A673 (cell line): ENCODE measurements at places on chromosomes 7 and 10.

DNA sequence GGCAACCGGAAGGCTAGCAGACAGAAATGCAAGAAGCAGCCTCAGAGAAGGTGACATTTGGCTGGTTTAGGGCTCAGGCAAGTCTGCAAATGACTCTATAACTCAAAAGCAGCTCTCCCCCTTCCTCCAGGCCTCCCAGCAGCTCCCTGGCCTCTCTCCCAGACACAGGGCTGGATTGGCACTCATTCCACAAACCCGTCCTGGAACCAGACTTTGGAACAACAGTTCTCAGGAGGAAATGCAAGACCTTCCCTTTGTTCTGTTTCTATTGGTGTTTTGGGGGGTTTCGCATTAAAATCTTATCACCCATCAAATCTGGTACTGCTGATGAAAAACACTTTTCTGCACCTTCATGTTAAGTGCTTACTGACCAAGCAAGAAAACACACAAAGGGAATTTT, 40.3 kb upstream of the EFCAB10 start:
- DNase-seq = no peak

DNA sequence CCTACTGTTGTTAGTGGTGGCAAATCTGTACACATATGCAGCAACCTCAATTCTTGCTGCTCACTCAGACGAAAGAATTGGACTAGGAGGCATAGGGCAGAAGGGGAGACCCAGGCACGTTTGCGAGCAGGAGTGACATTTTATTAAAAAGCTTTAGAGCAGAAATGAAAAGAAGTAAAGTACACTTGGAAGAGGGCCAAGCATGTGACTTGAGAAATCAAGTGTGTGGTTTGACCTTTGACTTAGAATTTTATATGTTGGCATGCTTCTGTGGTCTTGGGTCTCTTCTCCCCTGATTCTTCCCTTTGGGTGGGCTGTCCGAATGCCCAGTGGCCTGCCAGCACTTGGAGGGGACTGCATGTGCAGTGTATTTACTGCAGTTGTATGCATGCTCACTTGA, 205.5 kb upstream of the SEMA3D start:
- DNase-seq = no peak

DNA sequence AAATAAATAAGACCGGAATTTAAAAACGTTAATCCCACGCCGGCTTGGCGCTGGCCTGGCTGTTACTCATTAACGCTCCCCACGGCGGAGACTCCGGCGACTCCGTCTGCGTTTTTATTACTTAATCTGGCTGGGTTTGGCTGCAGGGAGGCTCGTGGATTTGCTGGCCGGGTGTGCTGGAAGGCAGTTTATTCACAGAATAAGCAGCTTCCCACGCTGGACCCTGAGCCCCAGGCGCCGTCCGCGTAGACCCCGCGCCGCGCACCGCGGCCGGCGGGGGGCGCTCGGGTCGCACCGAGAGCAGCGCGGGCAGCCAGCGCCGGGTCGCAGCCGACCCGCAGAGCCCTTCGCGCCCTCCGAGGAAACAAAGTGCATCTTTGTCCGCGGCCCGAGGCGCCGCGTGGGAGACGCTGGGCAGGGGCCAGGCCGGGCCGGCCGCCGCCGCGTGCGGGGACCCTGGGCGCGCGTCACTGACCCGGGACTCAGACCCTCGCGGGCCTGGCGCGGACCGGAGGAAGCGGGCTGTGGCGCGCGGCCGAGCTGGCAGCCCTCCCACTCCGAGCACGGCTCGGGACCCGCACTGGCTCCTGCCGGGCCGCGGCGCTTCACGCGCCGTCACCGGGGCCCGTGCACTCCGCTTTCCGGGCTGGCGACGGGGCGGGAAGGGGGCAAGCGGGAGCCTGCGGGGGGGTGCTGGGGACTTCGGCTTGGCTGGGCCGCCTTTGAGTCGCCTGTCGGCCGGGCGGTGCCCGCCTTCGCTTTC, 587 bp upstream of the GRK5 start:
- peak; percentile 88 for DNase-seq

DNA sequence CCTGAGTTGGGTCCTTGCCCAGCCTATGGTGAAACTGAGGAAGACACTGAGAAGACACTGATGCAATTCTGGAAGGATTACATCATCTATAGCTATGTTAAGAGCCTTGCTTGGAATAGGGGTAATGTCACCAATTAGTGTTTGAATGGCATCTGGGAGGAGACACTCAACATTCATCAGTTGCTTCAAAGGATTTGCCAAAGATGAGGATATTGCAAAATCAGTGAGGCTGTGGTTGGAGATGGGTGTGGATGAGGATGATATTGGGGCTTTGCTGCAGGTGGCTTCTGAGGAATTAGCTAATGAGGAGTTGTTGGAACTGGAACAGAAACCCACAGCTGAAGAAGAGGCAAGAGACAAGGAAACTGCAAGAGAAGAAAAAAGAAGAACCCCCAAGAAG, 146.7 kb upstream of the SP4 start:
- DNase-seq = no peak

GRCh38 chr10:6817770-6818169, 237.7 kb upstream of the PRKCQ start:
- DNase-seq = no peak

DNA sequence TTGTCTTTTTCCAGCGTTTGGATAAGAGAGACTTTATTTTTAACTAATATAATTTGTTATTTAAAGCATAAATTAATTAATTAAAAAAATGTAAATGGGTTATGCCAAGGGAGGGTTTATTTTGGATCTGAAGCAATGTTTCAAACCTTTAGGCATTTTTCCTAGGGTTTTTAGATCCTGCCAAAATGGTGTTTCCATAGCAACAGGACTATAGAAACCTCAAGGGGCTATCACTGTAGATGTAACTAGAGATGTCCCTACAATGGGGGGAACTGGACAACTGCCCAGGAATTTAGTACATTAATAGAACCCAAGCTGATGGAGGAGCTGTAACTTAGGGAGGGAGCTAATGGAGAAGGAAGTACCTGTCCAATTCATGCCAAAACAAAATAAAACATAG, 57.3 kb downstream of the SLC39A12 start:
- DNase-seq = no peak

GRCh38 chr7:139916717-139917395, 87.8 kb downstream of the TBXAS1 start:
- no peak for DNase-seq

GRCh38 chr7:18505870-18506460, 10.4 kb downstream of the HDAC9 start:
- no peak for DNase-seq

GRCh38 chr10:119026301-119027110, 3.0 kb upstream of the NANOS1 start:
- no peak for DNase-seq

GRCh38 chr10:1293636-1294435, 237.7 kb downstream of the WDR37 start:
- no peak for DNase-seq

DNA sequence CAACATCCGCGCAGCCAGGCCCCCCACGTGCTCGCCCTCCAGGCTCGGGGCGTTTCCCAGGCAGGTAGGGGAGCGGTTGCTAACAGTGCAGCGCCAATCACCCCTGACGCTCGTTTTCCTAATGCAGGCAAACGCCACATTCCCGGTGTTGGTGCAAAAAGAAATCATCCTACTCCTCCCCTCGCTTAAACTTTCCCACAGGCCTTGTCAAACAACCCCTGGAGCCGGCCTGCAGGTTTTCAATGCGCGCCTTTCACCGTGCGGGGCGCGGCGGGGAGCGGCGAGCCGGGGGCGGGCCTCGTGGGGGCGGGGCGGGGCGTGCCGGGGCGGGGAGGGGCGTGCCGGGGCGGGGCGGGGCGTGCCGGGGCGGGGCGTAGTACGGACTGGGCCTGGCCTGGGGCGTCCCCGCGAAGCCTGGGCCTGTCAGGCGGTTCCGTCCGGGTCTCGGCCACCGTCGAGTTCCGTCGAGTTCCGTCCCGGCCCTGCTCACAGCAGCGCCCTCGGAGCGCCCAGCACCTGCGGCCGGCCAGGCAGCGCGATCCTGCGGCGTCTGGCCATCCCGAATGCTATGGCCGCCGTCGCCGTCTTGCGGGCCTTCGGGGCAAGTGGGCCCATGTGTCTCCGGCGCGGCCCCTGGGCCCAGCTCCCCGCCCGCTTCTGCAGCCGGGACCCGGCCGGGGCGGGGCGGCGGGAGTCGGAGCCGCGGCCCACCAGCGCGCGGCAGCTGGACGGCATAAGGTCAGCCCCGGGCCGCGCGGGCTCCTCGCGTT, at the start of gene ECHDC3:
ECHDC3 (plus strand) TSS at position 374 of the 770 bp plus-strand sequence; CDS start at position 569, 195 bp downstream.
- peak; percentile 68 for DNase-seq

DNA sequence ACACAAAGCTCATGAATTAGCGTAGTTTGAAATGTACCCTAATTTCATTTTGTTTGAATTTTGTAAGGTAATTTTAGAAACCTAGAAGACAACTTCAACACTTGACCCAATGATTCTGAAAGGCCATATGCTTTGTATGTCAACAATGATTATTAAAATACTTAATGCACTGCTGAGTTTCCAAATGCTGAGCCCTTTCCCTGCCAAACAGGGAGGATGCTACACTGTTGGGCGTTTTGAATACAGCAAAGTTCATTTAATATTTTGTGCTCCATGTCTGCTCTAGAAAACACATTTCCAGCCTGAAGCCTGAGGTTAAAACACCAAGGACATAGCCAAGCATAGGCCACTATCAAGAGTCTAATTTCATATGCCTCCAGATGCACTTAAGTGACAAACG, 99.8 kb downstream of the ICA1 start:
- DNase-seq = no peak

DNA sequence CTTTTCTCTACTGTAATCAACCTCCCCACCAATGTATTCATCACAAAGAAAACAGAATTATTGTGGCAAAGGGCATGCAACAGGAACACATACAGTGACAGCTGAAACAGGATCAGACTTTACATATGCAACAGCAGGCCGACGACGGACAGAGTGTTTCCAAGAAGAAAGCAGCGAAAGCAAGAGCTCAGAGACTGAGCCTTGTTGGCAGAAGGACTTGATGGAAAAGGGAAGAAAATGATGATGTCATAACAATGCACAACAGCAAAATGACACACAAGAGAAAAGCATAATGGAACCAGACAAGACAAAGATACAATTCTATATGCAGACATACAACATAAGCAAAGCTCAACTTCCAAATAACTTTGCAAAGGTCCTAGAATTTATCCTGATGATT, 106.5 kb downstream of the ARHGAP12 start:
- no peak for DNase-seq

DNA sequence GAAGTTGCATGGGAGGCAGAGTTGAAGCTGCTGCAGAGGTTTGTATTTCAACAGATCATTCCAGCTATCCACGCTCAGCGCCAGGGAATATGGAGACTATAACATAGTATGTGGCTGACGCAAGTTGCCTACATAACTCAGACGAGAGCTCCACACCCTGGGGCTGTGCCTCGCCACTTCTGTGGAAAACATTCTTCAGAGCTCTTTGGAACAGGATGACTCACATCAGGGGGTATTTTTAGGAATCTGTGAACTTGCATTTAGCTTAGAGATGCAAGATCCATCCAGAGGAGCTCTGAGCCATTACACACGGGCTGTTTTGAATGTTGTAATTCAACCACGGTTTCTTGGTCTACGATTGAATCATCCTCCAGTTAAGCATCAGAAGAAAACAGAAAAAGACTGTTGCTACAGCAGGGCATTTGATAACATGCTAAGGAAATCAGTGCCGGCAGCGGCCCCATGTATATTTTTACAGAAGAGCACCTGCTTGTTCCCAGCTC, 481.5 kb upstream of the AKR1E2 start:
- peak; percentile 85 for DNase-seq
